ENCODE measurements at places on chromosomes 7 and 10.

DNA sequence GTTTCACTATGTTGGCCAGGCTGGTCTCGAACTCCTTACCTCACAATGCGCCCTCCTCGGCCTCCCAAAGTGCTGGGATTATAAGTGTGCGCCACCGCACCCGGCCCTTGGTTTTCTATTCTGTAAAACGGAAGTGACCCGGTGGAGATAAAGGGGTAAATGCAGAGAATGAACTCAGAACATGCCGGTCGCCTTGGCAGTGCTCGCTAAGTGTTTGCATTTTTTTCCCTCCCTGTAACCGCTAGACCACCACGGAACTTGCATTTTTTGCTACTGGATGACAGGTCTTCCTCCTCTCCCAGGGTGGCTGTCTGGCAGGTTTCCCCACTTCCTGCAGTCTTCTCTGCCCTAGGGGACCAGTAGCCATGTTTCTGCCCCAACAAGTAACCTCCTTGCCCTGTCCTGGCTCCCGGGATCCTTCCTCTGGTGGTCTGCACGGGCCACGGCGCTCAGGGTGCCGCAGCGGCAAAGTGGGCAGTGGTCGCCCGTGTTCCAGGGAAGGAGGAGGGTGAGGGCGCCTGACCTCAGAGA lies 18.8 kb upstream of the GNA12 start:
- DNase-seq, result no peak

GRCh38 chr7:139455789-139456188 lies 27.7 kb downstream of the KLRG2 start:
- no peak for DNase-seq

DNA sequence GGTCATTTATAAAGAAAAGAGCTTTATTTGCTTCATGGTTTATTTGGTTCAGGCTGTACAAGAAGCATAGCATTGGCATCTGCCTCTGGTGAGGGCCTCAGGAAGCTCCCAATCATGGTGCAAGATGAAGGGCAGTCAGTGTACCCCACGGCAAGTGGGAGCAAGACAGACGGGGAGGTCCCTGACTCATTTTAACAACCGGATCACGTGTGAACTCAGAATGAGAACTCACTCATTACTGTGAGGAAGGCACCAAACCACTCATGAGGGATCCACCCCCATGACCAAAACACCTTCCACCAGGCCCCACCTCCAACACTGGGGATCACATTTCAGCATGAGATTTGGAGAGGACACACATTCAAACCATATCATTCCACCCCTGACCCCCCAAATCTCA lies 15.7 kb upstream of the CRYGN start:
- DNase-seq, result no peak

- no peak for DNase-seq
Measured at GRCh38 chr7:39622609-39623008, 763 bp upstream of the RALA start.

DNA sequence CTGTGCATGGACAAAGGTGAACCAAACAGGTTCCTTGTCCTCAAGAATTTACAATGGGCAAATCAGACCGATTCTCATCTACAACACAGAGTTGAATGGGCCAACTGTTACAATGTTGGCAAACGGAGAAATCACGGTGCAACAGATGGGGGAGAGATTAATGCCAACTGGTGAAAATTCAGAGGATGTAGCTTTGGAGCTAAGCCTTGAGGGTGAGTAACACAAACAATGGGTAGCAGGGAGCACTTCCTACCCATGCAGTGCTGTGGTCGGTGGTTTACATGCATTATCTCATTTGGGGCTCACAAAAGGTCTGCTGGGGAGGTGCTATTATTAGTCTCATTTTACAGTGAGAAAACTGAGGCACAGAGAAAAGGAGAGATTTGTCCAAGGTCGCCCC lies 902 bp upstream of the NFE2L3 start:
- DNase-seq, result no peak

- DNase-seq, result no peak
Measured at GRCh38 chr7:141686074-141686473, 15.9 kb downstream of the DENND11 start.

- no peak for DNase-seq
Measured at GRCh38 chr7:45295222-45295621, 137.6 kb downstream of the RAMP3 start.
